ENCODE measurements at places on chromosomes 5 and 9.

- no peak for DNase-seq
These were observed 502.3 kb downstream of the DIRAS2 start for GRCh38 chr9:90140131-90140818.

- no peak for DNase-seq
These were observed 92.3 kb downstream of the STRBP start for GRCh38 chr9:123175854-123176629.

- DNase-seq, result no peak
These were observed 23.2 kb upstream of the IER5L start for GRCh38 chr9:129201289-129201688.

DNA sequence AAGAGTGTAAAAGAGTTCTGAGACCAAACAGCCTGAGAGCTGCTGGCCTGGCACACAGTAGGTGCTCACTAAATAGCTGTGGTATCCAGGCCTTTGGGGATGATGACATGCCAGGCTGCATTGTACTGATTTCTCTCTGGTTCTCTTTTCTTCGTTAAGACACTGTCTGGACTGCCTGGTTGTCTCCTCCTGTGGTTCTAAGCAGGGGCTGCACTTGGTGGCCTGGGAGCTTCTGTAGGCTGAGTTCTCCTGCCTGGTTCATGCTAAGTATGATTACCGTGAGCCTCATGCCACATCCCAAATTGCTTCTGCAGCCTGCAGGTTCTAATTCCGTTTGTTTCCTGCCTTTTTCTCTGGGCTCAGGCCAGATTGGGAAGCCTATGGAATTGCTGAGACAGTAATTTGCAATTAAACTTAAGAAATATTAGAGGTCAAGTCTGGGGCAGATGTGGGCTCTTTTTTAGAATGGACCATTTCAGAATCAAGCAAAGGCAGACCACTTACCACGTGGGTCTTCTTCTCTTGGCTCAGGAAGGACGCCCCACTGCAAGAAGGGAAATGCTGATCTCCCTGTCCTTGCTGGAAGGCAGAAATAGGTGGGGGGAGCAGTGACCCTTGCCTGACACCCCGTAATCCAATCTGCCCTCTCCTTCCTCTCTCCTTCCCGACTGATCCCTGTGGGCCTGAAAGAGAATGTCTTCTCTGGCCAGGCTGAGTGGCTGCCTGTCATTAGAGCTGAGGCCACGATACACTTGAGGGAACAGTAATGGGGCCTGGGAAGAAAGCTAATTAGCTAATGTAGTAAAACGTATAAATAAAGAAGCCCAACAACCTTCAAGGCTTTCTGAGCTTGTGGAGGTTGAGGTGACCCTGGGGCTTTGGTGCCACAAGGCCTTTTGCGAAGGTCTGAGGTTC, 21.9 kb upstream of the BOD1 start:
- DNase-seq, result no peak

DNA sequence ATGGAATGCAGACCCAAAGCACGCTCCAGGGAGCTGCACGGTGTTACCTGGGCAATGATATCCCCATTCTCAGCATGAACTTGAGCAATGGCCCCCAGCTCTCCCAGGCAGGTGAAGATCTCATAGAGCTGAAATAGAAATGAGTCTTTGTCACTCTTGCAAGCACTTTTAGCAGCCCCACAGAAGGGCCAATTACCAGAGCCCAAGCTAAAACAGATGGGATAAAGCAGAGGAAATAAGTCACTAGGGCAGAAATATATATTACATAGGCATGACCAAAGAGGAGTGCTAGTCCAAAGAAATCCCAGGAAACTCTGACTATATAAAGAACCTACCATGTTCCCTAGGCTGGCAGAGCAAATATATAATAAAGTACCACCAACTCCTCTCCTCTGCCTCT, 97.3 kb downstream of the DPYSL3 start:
- no peak for DNase-seq

DNA sequence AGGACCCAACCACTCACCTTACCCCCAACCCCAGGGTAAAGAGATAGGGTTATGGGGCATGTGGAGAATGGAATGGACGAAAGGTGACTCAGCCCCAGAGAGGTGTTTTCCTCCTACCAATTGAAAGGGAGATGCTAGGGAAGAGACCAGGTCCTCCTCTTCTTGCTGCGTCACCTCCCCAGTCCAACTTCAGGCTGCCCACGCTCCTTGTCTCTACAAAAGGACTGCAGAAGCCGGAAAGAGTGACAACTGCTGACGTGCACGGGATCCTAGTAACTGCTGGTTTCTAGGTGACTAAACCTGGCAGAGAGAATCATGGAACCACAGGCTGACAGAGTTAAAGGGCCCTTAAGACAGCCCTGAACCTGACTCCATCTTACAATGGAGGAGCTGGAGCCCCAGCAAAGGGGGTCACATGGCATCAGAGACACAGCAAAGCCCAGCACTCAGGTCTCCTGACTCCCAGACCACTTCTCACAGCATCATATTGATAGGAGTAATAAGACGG, 2.2 kb downstream of the GPX3 start:
- DNase-seq, result no peak

DNA sequence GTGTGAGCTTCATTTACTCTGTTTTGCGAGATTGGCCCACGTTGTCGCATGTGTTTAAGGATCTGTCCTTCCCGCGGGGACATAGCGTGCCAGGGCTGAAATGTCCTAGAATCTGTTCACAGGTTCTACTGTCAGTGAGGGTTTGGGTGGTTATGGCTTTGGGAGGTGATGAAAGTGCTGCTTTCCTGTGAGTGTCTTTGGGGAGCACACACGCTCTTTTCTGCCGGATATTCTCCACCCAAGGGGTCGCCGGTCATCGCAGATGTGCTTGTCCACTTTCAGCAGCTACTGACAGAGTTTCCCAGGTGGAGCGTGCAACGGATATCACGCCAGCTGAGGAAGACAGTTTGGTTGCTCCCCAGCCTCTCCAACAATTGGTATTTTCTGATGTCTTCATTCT, 32.1 kb downstream of the PROP1 start:
- no peak for DNase-seq

- DNase-seq, result no peak
These were observed 407.4 kb downstream of the BRINP1 start for GRCh38 chr9:118961857-118962256.

GRCh38 chr5:172720655-172721054, 50.3 kb downstream of the DUSP1 start:
- DNase-seq, result no peak

GRCh38 chr9:127135056-127135745, 12.8 kb upstream of the ANGPTL2 start:
- no peak for DNase-seq

- DNase-seq, result no peak
These were observed 37.7 kb upstream of the CSNK1G3 start for GRCh38 chr5:123474228-123474627.

DNA sequence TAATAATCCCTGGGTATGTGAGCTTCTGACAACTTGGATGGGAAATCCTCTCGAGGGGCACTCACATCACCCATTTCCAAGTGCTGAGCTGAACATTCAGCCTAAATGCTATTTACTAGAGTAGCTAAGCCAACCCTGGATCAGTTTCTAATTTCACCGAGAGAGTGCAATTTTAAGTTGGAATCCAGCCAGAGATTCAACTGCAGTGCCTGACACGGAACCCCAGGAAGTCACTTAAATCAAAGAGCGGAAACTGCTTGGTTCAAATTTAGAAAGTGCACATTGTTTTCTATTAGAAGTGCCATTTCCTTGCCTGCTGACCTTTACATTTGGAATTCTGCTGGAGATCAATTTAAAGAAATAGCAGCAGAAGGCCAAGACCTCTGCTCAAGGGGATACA, 8.8 kb downstream of the SPRY4 start:
- DNase-seq, result no peak

- no peak for DNase-seq
These were observed 7.5 kb upstream of the ANKRD33B start for GRCh38 chr5:10556289-10556807.

DNA sequence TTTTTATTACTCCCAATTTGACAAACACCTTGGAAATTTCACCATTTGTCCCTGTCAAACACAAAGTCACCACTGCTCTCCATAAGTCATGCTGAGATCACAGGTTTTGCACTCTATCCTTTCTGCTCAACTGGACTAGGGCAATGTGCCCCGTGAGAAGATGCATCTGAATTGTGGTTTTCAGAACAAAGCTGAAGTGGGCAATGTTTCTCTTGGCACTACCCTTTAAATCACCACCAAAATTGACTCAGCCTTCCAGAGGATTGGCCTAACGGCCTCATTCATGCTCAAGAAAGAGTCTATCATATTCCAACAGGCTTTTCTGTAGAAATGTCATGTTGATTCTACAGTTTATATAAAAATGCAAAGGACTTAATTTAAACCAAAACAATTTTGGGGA, 81.0 kb upstream of the TRIO start:
- no peak for DNase-seq

GRCh38 chr5:159100025-159100781, 487 bp upstream of the EBF1 start:
- DNase-seq, result no peak

DNA sequence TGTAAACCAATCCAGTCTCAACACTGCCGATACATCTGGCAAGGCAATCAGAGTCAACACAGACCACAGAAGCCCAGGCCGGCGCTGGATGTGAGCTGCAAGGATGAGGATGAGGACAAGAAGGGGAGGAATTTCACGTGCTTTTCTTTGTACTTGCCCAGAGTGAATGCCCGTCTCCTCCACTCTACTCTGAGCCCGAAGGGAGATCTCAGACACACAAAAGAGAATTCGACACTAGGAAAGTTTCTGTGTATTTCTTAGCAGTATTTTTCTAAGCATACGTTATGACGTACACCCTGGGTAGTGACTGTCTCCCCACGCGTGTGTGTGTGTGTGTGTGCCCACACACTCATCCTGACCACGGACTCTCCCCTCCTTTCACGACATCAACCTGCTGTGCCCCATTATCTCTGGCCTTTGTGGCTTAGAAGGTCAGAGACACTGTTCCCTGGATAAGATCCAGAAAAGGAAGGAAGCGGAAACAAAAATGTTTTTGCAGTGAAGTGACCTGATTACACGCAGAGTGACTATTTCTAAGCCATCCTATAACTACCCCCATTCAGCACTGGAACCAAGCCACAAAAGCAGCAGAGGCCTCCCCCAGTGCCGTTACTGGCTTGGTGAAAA, 227.3 kb upstream of the DAPK1 start:
- DNase-seq, result no peak

GRCh38 chr5:154345255-154345952, 100.4 kb upstream of the SAP30L start:
- no peak for DNase-seq

DNA sequence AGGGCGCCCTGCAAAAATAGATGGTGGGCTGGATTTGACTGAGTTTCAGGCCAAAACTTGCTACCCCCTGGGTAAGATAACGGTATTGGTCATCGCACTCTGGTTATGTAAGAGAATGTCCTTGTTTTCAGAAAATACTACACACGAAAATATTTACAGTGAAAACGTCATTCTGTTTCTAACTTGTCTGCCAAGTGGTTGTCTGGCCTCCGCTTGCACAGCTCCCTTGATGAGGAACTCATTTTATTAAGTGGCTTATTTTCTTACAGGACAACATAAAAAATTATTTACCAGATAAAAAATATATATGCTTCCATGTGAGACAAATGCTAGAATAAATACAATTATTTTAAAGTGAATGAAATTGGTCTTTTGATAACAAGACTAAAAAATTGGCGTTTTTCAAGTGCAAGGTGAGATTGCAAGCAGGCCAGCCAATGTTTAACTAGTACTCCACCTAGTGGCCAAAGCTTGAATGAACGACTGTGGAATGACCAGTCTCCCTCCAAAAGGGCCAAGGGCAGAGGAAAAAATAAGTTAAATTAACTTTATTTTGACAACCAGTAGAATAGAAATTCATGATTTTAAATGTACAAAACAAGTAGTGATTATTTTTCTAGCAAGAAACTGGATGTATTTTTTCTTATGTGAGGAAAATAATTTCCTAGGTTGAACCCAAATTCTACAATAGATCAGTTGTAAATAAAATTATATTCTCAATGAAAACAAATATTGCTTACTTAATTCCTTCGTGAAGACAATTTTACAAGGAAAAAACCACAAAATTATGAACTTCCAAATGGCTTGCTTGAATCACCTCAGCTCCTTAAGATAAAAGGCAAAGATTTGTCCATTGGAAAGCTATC, 93.2 kb downstream of the ZFAND5 start:
- DNase-seq, result no peak

DNA sequence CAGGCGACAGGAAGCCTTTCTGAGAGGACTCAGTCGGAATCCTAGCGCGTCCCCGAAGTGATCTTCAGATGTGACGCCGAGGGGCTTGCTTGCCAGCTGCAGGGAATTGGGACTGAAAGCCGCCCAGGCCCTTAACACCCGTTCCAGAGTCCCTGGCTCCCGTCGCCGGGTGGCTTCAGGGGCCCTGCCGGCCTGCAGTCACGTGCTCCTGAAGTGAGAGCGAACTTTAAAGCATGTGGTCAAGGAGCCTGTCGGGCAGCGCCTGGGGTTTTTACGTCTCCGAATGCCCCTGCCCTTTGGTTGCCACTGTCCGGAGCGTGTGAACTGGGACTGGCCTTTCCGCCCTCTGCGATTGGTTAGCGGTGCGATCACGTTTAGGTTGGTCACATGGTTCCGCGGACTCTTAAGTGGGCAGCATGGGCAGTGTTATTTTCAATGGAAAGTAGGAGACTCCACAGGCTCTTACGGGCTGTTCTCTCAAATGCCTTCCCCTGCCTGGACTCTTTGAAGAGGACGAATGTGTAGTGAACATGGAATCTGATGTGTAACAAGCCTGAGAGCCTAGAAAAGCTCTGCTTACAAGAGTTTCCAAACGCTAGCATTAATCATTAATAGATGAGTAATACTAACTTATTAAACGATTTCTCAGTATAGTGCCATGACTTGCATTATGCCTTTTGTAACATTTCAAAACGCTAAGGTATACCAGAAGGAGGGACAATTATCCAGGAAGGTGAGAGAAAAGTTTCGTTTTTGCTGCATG, 1.9 kb downstream of the VLDLR start:
- DNase-seq, result no peak

GRCh38 chr5:117473165-117473564, 898.5 kb upstream of the SEMA6A start:
- no peak for DNase-seq

DNA sequence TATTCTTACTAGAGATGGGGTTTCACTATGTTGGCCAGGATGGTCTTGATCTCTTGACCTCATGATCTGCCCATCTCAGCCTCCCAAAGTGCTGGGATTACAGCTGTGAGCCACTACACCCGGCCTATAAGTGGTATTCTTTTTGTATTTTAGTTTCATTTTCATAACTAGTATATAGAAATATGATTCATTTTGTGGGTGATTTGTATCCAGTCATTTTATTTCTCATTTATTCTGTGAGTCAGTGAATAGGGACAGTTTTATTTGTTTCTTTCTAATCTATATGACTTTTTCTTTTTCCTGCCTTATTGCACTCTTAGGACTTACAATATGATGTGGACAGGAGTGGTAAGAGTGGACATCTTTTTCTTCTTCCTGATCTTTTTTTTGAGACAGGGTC, 112.9 kb downstream of the AOPEP start:
- no peak for DNase-seq

- DNase-seq, result no peak
These were observed 35.3 kb downstream of the UBE2QL1 start for GRCh38 chr5:6483880-6484382.

All from cortex of kidney (tissue), 1 donor.